ENCODE measurements at places on chromosomes 7 and 10.

DNA sequence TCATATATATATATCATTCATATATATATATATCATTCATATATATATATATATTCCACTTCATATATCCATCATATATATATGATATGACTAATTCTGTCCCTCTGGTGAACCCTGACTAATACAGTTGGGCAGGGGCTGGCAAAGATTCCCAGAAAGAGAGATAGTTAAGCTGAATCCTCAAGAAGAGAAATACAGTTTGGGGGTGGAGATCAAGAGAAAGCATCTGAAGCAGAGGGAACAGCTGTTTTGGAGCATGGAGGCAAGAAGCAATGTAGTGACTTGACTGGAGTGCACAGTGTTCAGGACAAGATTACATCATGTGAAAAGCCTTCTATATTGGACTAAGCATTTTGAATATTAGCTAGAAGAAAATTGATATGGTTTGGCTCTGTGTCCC is 540.7 kb downstream of the MAGI2 start:
- no peak for DNase-seq

GRCh38 chr7:2299131-2299829 is 15.0 kb downstream of the SNX8 start:
- DNase-seq: no peak

- DNase-seq: no peak
These were observed 14.7 kb downstream of the NODAL start for GRCh38 chr10:70426823-70427222.

DNA sequence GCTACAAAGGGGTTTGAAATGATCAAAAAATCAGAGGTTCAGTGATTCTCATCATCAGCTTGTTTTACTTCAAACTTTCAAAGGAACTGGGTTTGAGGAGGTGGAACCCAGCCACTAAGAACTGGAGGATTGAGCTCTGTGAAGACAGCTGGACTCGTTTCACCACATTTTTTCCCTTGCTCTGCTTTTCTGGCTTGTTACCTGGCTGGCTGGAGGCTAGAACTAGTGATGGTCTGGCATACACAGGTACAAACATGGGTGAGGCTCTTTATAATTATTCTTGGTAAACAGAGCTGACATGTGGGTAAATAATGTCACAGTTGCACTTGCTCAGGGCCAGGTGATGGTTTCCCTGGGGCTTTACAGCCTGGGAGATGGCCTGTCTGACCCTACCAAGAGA is 352.5 kb downstream of the FGFR2 start:
- DNase-seq: no peak

DNA sequence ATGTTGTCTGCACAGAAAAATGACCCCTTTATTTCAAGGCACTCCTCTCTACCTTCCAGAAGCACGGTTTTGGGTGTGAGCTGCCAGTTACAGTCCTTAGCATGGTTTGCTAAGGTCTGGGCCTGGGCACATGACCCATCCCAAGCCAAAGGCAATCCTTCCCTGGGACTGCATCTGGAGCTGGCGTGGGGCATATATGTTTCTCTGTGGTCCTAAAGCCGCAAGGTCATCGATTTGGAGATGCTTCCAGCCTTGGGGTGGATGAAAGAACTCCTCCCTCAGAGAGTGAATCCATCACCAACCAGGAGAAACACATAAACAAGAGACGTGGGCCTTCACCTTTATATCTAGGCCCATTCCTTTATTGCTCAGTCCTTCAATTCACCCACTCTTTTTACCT is 50.1 kb upstream of the IGFBP3 start:
- no peak for DNase-seq

DNA sequence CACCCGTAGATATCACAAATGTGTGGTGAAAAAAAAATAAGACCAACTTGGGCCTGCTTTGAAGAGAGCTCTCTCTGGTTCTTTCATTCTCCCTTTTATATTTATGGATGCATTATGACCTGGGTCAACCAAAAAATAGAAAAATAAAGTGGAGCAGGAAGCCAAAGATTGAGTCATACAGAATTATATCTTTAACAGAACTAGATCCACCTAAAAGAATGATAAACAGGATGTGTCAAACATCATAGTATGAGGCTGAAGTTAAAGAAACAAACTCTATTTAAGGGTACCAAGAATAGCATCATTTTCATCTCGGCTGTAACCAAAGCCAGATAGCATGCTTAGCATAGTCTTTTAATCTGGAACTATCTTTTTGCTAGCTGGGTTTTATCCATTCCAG is 28.8 kb upstream of the NMT2 start:
- DNase-seq: no peak

- no peak for DNase-seq
These were observed 113.9 kb downstream of the DIP2C start for GRCh38 chr10:575402-576129.

GRCh38 chr10:48740015-48740707 is 55.5 kb downstream of the WDFY4 start:
- no peak for DNase-seq

DNA sequence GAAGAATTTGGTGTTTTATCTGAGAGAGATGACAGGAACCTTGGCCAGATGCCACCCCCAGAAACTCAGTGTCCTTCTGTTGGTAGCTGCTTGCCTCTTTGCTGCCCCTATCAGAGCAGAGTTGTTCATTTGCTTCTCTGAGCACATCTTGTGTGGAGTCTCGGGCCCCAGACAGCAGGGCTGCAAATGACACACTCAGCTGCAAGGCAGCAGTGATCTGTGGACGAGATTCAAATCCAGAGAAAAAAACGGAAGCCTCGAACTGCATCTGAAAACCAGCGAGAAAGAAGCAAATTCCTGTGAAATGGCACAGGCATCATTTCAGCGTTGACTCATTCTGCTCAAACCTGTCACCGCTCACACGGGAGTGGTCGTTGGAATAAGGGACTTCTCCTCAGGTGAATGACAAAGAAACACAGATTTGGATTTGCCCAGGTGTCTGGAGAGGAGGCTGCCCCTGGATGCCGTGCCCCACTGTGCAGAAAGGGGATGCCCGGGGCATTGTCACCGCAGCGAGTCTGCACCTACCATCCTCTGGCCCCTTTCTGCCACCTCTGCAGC is 144.7 kb downstream of the PFKFB3 start:
- DNase-seq: no peak

GRCh38 chr7:67593794-67594193 is 597.2 kb downstream of the TYW1 start:
- DNase-seq: peak; percentile 83

- no peak for DNase-seq
These were observed 219.9 kb downstream of the TCF7L2 start for GRCh38 chr10:113169853-113170460.

- peak; percentile 10 for DNase-seq
These were observed 2.7 kb downstream of the LRRC20 start for GRCh38 chr10:70379581-70380176.

GRCh38 chr7:93062599-93062998 is 55.2 kb downstream of the SAMD9 start:
- no peak for DNase-seq

DNA sequence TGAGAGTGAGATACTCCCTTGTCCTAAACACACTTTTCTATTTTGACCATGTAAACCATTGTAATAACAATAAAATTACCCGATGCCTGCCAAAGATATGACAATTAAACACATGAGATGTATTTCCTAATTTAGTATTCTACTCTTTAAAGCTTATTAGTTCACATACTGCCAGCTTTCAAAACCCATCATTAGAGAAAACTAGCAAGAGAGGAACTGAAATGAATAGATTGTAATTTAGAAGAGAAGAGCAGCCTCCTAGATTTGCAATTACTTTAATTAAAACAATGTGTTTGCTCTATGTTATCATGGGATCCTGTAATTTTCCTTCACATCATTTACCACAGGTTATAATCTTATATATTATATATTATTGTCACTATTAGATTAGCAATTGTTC is 428.2 kb downstream of the THSD7A start:
- no peak for DNase-seq

- no peak for DNase-seq
These were observed 1159.6 kb downstream of the SORCS3 start for GRCh38 chr10:105800641-105801040.

GRCh38 chr10:48289501-48290238 is 15.2 kb upstream of the FRMPD2 start:
- DNase-seq: peak; percentile 10

GRCh38 chr7:33882040-33882837 is 23.1 kb upstream of the BMPER start:
- no peak for DNase-seq

DNA sequence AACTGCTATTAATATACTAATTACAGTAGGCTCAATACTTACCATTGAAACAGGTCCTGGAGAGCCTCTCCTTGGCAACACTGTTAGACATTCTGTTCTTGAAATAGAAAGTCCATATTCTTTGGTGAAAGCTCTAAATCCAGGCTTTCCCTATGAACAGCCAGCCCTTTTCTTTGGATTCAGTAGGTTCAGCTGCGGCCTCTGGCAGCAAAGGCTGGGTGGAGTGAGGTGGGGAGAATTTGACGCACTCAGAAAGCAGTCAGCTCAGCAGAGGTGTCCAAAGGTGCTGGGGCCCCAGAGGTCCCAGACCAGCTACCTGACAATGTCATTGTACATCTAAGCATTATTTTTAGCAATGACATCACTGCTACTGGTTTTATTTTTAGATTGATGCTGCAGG is 146.1 kb downstream of the GRK5 start:
- DNase-seq: no peak

DNA sequence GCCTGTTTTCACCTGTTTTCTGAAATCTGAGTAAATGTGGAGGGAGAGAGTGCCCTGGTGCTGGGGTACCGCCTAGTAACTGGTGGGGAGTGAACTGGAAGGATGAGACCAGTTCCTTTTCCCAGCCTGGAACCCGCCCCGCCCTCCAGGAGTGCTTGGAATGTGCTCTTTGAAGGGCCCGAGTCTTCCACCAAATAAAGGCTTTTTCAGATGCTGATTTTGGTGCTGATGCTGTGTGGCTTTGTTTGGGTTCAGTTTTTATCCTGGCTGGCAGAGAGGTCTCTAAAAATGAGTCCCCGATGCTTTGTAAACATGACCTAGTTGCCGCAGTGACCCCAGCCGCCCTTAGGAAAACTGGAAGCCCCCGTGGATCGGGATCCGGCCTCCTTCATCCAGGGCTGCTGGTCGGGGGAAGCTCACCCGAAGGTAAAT is 25.9 kb downstream of the FOXK1 start:
- no peak for DNase-seq

DNA sequence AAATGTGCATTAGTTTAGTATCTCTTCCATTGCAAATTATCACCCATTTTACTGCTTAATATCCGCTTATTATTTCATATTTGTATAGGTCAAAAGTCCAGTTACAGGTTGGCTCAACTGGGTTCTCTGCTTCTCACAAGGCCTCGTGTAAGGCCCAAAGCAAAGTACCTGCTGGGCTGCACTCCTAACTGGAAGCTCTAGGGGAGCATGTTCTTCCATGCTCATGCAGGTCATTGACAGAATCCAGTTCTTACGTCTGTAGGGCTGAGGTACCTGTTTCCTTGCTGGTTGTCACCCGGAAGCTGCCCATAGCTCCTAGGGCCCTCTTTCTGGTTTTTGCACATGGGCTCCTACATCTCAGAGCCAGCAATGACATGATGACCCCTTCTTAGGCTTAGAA is 79.6 kb downstream of the RAPGEF5 start:
- DNase-seq: no peak

DNA sequence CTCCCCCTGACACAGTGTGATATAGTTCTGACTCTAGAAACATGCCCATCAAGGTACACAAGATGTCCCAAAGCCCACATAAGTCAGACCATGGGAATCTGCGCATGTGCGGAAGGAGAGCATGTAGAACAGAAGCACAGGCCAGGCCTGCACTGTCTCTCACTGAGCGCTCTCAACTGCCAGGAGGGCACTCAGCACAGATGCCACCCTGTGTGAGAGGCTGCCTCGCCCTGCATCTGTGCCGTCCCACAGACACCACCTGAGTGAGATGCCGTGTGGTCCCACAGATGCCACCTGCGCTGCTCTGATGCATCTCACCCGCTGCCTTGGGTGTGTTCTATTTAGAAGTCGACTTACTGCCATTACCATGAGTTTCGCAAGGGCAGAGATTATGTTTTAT is 98.4 kb downstream of the VOPP1 start:
- no peak for DNase-seq

DNA sequence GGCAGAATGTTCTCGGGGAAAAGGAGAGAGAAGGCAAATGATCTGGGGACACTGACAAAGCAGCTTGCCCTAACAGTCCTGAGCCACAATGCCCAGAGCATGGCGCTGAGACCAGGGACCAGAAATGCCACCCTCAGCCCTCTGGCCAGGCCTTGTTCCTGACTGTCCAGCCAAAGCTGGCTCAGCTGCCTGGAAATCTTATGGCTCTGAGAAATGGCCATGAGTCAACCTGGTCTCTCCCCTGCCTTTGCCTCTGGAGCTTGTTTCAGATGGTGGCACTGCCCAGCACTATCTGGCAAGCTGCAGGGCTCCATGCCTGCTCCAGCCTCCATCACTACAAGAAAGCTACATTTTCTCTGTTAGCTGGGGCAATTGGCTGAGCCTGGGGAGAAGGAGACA is 90.5 kb upstream of the PLXNA4 start:
- DNase-seq: no peak

GRCh38 chr10:8600192-8600591 is 545.7 kb downstream of the GATA3 start:
- no peak for DNase-seq

Measured in NCI-H187 (cell line).